ENCODE measurements at places on chromosomes 13 and 19.

- DNase-seq: no peak
Measured at GRCh38 chr13:111050539-111050879, 64.6 kb upstream of the ARHGEF7 start.

GRCh38 chr19:31332096-31332495, 17.1 kb downstream of the TSHZ3 start:
- no peak for DNase-seq

GRCh38 chr19:13098277-13099072, 4.2 kb downstream of the LYL1 start:
- DNase-seq: no peak

- no peak for DNase-seq
Measured at GRCh38 chr13:84136582-84136981, 254.3 kb upstream of the SLITRK1 start.

DNA sequence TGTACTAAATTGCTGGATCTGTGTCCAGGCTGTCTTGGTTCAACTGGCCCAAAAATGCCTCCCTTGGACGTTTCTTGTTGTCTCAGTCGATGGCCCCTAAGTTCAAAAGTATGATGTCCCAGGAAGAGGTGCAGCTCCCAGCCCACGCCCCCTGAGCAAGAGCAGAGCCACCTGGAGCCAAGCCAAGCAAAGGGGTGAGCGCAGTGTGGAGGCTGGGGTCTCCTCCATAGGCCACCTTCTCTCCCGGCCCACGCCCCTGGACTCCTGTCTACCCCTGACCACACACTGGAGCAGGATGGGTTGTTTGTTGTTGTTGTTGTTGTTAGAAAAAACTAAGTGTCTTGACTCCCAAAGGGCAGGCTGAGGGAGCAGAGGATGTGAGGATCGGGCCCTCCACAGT, 26.0 kb upstream of the NPAS1 start:
- DNase-seq: no peak

GRCh38 chr19:6822311-6822670, 49.8 kb downstream of the VAV1 start:
- peak; percentile 56 for DNase-seq

- no peak for DNase-seq
Measured at GRCh38 chr13:64506246-64506645, 2723.9 kb downstream of the PCDH9 start.

DNA sequence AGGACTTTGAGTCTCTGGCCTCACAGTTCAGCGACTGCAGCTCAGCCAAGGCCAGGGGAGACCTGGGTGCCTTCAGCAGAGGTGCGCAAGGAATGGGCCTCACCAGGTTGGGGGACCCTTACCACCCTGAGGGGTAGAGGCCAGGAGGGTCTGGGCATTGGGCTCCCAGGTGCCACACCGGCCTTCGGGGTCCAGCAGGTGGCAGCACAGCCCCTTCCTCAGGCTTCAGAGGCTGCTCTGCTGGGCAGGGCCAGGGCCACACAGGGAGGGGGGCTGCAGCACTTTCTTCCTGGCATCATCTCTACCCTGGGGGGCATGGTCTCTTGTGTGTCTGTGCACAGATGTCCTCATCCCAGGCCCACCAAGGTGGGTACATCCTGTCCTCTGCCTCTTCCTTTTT, 12.9 kb downstream of the PIN1 start:
- no peak for DNase-seq

- DNase-seq: no peak
Measured at GRCh38 chr19:28502879-28503734, 709.8 kb downstream of the UQCRFS1 start.

DNA sequence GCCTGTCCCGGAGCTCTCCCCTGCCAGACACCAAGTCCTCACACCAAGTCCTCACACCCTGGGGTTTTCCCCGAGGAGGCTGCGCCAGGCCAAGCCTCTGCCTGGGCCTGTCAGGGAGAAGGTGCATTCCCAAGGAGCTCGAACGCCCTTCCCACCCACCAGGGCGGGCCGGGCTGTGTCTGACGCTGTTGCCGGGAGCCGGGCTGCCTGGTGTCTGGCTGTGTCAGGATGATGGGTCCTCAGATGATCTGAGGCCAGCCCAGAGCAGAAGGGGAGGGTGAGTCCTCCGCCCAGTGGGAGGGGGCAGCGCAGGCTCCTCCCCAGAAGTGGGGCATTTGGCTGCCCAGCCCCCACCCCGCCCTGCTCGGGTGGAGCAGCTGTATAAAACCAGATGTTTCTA, 2.3 kb upstream of the HAS1 start:
- no peak for DNase-seq

DNA sequence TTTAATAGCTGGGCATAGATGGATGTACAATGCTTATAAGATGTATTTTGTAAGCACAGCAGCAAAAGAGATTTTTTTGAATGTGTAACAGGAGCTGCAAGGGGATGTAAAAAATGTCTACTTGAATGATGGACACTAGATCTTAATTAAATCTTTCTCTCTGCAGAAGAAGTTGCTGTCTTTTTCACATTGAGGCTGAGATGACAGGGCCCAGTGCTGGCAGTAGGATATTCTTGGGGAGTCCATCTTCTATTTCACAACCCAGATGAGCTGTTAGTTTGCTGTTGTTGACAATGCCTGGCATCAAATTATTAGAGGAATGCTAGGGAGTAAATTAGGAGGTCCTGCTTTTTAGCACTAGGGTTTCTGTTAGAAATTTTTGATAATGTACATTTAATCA, 698.7 kb downstream of the SLITRK5 start:
- DNase-seq: no peak

DNA sequence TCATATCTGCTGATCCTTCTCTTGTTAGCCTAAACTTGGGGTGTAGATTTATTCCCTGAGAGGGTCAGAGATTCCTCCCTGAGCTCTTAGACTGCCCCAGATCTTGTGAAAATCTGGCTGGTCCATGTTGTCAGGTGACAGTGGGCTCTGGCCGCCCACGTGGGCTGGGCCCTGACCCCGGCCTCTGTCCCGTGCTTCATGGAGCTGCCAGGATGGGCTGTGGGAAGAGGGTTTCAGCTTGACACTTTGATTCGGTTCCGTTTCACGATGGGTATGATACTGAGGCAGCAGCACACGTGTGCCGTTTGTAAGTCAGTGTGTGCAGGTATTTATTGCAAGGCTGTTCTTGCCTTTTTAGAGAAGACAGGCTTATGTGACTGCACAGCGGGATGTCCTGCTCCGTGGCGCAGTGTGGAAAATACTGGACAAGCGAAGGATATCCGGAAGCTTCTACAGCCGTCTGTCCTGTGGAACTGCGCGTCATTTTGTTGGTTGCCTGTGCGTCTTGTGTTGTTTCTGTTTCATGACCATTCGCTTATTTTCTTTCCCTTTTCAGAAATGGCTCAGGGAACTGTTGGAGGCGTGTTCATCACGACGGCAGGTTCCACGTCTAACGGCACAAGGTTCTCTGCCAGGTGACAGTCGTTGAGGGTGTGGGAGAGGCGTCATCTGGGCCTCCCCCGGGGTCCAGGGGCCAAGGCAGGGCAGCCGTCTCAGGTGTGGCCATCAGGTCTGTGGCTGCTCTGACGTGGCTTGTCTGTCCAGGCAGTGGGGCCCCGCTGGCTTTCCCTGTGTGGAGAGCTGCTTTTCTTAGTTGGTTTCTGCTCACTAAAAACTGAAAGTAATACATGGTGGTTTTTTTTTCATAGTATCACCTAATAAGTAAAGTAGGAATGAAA, 20.5 kb downstream of the ATP4B start:
- DNase-seq: no peak

DNA sequence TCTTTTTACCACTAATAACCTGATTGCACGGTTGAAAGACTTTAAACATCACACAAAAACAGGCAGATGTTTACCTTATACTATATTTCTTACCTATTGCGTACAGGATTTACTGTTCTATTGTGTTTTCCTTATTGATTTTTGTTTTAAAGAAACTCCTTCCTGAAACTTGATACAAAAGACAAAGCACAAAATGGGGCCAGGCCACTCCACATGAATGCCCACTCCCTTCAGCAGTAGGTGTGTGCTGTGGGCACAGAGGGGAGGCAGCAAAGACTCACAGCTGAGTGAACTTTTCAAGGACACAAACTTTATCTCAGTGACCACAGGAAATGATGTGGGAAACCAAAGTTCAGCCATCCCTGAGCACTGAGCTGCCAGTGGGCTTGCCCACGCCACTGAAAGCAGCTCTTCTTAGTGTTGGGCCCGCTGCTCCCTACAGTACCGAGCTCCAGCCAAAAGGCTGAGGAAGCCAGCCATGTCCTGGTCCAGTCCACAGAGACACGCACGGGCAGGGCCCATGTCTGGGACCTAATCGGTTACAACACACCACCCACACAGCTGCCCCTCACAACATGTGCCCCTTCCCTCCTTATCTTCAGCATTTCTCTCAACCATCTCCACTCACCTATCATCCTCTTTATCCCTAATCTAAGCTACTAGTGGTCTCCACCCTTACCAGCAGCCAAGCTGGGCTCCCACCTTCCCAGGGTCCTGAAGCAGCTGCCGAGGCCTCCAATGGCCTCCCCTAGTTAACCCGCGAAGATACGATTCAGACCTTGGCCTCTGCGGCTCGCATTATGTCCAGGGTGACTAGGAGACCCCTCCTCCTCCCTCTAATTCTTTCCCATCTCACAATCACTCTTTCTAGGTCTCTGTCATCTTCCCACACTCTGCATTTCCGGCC, 39.5 kb downstream of the ATP7B start:
- no peak for DNase-seq

GRCh38 chr13:63514886-63515285, 2099.2 kb upstream of the PCDH20 start:
- DNase-seq: no peak

DNA sequence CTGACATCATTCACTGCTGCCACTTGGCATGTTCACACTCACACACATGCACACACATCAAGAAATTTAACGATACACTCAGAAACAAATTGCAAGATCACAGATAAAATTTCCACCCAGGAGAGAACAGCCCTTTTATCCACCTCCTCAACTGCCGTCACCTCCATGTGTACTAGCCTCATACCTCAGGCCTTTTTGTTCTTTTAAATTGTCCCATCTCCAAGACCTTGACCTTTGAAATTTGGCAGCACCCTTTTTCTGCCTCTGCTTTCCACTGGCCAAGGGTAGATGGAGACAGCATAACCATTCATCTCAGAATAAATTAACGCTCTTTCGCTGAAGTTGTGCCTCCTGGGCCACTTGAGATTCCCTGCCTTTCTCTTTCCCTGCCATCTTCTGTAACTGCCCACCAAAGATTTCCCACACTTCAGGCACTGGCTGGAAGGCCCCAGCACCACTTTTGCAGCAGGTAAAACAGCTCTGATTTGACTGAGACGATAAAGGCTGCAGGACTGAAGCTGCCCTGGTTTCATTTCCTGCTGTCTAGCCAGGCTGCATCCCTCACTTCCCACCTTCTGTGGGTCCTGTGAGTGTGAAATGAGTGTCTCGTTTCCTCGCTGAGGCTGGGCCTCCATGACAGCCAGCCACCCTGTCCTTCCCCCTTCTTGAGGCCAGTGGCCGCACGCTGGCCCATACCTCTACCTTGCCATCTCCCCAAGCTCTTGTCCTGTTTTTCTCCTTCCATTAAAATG, 39.3 kb downstream of the MBNL2 start:
- no peak for DNase-seq

GRCh38 chr19:4471403-4472173, 509 bp upstream of the HDGFL2 start:
- peak; percentile 100 for DNase-seq

DNA sequence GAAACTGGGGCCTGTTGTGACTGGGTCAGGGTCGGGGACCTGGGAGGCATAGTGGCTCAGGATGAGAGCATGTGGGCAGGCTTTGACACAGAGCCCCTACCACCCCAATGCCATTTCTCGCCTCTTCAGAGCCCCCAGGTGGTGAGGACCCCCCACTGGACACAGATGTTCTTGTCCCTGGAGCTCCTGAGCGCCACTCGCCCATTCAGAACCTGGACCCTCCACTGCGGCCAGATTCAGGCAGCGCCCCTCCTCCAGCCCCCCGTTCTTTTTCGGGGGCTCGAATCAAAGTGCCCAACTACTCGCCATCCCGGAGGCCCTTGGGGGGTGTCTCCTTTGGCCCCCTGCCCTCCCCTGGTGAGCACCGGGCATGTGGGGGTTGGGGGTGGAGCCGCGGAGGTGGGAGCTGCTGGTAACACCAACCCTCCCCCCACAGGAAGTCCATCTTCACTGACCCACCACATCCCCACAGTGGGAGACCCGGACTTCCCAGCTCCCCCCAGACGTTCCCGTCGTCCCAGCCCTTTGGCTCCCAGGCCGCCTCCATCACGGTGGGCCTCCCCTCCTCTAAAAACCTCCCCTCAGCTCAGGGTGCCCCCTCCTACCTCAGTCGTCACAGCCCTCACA, 10.4 kb downstream of the IGFLR1 start:
- DNase-seq: no peak

Measured in NCI-H774 (cell line).